ENCODE measurements at places on chromosomes 13 and 19. TPM values are rescaled to one million over a fixed set of nuclear protein-coding genes. Genes with fewer than 3 reads are reported as not detected.

The DIRAS1 gene
- total RNA-seq, result under 0.01 TPM

The CNFN gene
- not detected for total RNA-seq

The EMP3 gene
- total RNA-seq, result 33.9 TPM

The FGF21 gene
- not detected for total RNA-seq

The C2CD4C gene
- 1.6 TPM for total RNA-seq

The DMKN gene
- total RNA-seq, result not detected

The RASL11A gene
- 2.6 TPM for total RNA-seq

The ACER1 gene
- not detected for total RNA-seq

The CEACAM1 gene
- 0.32 TPM for total RNA-seq

The RXFP2 gene
- total RNA-seq, result not detected

The VSTM2B gene
- total RNA-seq, result not detected

The LHB gene
- not detected for total RNA-seq

Measured in epithelial cell of umbilical artery (primary cell).